ENCODE measurements at places on chromosomes 4 and X.

DNA sequence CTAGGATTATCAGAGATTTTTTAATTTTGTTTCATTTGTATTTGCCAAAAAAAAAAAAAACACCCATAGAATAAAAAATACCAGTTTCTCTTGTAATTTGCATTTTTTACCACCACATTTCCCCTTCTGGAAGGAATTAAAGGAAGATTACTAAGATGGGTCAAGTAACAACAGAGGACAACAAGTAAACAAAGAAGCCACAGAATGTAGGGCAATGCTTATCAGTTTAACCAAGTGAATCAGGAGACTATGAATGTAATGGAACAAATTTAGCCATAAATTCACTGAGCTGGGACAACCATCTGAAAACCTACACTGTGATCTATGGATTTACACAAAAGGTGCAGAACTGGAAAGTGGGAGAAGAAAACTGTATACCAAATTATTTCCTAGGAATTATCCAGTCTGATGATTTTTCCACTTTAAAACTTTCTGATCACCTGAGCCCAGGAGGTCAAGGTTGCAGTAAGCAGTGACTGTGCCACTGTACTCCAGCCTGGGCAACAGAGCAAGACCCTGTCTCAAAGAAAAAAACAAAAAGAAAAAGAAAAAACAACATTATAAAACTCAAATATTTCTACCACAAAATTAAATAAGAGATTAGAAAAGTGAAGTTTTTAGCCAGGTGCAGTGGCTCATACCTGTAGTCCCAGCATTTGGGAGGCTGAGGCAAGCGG, 32.4 kb downstream of the LRBA start:
- DNase-seq: peak; percentile 38

GRCh38 chrX:47662144-47662657, 3.2 kb upstream of the UXT start:
- peak; percentile 85 for DNase-seq

DNA sequence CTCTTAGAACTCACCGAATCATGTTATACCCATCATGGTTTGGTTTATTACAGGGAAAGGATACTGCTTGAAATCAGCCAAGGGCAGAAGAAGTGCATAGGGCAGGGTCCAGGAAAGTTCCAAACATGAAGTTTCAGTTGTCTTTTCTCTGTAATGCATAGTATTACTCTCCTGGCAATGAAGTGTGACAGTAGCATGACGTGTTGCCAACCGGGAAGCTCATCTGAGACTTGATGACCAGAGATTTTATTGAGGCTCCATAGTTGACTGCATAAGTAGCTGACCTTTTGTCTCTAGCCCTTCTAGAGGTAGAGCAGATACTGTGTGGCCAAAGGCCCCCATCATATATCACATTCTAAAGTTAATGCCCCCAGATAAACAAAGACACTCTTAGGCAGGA, 72.1 kb downstream of the BEND4 start:
- no peak for DNase-seq

DNA sequence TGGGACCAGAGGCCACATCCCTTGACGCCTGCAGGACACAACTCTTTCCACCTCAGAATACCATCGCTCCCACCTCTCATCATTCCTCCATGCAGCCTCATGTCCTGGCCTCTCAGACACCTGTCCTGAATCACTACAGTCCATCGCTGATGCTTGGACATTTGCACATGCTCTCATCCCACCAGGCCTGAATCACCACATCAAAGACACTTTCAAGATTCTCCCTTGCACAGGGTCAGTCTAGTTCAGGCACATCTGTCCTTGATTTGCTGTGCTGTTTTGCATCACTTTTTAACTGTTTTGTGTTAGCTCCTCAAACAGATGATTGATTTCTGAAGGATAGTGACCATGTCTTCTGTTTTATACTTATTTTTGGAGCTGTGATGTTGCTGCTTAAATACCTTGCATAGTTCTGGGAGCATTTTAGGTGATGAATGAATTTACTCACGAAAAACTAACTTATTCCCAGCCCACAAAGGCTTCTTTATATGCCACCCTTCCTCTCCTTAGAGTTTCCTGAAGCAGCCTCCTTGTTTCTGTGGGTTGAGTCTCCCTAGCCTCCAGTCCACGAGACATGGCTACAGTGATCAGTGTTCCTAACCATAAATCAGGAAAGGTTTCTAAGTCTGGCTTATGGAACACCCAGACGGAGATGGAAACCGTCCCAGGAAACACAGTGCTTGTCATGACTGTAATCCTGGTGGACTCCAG, 2.6 kb downstream of the FAM114A1 start:
- no peak for DNase-seq

GRCh38 chr4:128462103-128462783, 174.6 kb upstream of the PGRMC2 start:
- DNase-seq: no peak
